PC-9 (cell line): ENCODE measurements at places on chromosomes 1 and 21.

DNA sequence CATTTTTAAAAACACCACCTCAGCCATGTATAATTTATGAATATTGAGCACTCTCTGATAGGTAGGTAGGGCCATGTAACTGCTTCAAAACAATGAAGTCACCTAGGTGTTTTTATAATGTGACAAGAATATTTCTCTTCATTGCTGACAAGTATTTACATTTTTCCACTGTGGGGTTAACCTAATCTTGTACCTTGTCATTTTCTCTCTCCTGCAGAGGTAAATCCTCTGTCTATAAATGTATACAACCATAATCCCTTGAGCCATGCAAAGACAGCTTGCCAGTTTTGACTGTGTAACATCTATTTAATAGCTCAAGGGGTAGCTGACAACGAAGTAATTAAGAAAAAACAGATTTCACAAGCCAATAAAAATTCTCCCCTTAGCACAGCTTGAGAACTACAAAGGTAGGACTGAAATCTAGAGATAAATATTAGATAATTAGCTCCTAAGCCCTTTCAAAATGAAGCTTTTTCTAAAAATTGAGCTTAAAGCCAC, 137.6 kb upstream of the POGK start:
- no peak for DNase-seq

GRCh38 chr1:160549665-160550006, 26.6 kb upstream of the SLAMF6 start:
- no peak for DNase-seq

- DNase-seq: no peak
These were observed 13.9 kb upstream of the CTSE start for GRCh38 chr1:206037581-206037980.

GRCh38 chr21:43644609-43645008, 14.7 kb downstream of the HSF2BP start:
- DNase-seq: no peak

DNA sequence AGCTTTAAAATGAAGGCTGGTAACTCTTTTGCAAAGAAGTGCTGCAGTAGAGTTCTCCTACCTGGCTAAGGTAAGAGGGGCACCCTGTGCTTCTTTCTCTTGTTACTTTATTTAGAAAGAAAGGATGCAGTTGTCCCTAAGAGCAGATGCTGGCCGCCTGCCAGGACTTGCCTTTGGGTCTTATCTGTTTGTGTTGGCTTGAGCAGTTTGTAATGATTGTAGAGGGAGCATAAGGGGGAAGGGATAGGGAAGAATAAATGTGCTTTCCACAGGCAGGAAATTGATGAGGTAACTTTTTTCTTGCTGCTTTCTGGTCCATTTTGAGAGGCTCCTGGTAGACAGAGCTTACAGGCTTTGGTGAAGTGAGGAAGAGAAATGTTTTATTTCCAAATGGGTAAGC, 229.6 kb downstream of the HHAT start:
- no peak for DNase-seq

- DNase-seq: no peak
These were observed 8.1 kb downstream of the RHOU start for GRCh38 chr1:228743405-228743804.

DNA sequence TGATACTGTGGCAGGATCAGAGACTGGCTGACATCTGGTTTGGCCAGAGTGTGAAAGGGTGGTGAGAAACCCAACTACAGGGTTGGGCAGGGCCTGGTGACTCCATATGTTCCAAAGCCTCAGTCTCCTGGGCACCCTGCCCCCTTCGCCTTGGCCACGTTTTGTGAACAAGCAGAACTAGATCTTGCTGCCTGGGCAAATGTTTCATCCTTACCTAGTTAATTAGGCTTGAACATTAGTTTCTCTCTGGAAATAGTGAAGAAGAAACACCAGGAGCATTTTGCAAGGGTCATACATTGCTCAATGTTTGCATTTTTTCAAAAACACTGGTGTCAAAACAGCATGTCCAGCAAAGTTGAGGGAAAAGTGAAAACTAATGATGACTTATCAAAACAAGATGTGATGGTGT, 60.5 kb downstream of the MAP3K7CL start:
- DNase-seq: no peak

DNA sequence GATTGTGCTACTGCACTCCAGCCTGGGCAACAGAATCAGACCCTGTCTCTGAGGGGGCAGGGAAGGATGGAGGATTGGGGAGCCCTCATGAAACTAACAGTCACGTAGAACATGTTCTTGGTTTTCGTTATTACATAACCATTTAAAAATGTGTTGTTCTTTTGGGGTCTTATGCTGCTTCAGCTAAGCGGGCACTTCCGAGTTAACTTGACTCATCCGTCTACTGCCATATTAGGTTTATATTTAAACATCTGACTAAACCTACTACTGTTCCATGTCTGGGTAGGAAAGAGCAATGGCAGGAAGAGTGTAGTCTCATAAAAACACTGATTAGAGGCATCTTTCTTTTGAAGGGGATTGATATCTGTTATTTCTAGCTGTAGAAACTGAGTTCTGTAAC, 59.5 kb upstream of the BMP8A start:
- no peak for DNase-seq
